Non-pigmented ciliary epithelial cell (primary cell): ENCODE measurements at places on chromosomes 12 and 14.

DNA sequence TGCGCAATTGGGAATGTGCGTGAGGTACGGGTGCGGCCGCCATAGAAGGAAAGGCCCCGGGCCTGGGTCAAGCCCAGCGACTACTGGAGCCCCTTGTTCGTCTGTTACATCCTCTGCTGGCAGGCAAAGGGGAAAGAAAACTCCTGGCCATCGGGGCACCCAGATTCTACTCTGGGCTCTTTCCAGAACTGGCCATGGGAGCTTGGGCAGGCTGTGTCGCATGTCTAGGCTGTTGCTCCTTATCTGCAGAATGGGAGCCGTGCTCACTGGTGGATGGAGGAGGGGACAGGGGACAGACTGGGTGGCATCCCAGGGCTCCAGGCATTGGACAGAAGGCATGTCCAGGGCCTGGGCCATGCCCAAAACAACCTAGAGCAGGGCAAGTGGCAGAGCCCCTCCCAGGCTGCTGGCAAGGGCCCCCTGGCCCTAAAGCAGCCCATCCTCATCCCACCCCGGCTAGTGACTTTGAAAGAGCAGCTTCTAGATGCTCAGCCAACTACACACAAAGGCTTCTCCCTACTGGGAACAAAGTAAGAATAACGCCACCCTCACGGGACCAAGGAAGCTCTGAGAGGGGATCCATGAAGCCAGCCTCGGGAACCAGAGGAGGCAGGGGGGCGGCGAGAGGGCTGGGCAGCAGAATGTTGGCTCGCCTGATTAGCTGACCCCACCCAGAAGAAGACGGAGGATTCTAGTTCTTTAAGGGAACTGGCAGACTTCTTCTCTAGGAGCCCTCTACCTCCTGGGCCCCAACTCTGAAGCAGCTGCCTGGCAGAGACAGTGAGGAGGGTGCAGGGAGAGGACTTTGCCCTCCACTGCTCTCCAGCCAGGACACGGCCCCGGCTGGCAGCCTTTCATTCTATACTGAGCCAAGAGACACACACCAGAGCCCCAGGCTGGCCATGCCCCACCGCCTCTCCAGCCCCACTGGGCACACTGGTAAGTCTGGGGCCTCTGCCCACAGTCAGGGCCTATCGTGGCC lies 96.8 kb downstream of the SINHCAF start:
- DNase-seq, result no peak

- DNase-seq, result no peak
Measured at GRCh38 chr12:24861766-24862540, 86.9 kb downstream of the BCAT1 start.

DNA sequence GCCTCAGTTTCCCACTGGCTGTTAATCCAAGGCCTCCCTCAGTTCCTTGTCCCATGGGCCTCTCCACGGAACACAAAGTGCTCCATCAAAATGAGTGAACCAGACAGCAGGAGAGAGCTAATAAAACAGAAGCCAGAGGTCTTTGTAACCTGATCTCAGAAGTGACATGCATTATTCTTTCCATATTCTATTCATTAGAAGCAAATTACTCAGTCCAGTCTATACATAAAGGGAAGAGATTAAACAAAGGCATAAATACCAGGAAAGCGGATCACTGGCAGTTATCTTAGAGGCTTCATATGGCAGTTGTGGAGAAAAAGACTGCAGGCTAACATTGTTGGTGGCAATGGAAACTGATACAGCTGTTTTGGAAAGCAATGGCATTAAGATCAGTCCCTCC lies 170.6 kb upstream of the GARIN6 start:
- no peak for DNase-seq

- no peak for DNase-seq
Measured at GRCh38 chr14:44170556-44170955, 336.5 kb downstream of the FSCB start.

- no peak for DNase-seq
Measured at GRCh38 chr14:102203382-102203781, 63.7 kb downstream of the WDR20 start.

GRCh38 chr12:113435367-113435766 lies 13.2 kb downstream of the SDSL start:
- no peak for DNase-seq

DNA sequence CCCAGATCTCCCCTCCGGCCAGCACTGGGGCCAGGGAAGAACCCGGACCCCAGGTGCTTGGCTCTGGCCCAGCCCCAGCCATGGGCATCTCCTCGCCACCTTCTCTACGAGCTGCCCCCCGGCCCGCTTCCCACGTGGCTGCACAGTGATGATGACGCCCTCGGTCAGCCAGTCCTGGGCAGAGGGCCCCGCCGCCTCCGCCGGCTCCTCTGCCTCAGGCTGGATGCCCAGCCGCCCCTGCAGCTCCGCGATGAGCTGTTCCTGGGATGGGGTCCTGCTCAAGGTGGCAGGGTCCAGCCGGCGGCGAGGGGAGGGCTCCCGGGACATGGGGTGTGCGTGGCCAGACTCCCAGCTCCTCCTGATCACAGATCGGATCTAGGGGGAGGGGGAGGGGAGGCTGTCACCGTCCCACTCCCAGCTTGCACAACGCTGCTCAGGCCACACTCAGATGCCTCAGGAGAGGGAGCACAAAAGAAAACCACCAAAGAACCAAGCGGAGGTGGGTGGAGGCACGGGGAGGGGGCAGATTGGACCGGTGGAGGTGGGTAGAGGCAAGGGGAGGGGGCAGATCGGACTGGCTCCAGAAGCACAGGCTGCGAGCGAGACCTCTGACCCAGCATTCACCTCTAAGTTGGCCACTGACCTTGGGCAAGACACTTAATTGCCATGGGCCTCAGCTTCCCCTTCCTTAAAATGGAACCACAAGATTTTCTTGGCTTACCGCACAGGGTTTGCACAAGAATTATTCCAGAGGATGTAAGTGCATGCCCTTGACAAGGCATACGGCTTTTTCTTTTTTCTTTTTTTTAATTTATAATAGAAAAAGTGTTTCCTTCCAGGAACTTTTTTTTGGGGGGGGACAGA lies 16.1 kb upstream of the RPLP0 start:
- DNase-seq, result no peak

GRCh38 chr12:2180737-2181082 lies 127.9 kb downstream of the CACNA1C start:
- DNase-seq, result no peak

DNA sequence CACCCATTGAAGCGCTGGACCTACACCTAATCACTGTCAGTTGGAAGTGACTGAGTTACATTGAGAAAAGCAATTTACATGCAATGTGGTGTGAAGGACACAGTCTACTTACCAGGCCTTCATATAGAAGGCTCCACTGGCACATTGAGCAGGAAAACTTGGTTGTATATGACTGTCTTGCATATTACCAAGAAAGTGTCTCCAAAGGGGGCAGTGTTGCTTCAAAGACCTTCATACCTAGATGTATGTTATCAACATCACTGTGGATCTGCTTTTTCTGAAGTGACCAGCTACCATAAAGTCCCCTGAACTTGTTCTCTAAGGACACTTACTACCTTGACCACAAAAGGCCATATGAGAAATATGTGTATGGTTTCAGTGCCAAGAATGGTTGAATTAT lies 64.1 kb downstream of the NELL2 start:
- DNase-seq, result no peak

- peak; percentile 64 for DNase-seq
Measured at GRCh38 chr14:34713681-34714319, 593 bp downstream of the CFL2 start.

DNA sequence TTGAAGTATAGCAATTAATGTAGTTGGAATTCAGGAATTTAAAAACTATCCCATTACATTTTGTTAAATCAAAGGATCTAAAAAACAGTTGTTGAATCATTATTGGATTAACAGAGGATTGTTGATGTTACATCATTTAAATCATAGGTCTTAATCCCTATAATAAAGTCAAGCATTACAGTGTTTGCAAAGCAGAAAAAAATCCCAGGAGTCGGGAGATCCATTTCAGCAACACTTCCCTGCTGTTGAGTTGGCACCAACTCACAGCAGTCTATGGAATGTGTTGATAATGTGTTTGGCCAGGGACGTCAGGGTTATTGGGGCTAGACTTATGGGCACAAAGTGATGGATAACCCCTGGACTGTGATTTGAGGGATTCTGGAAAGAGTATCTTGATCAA lies 99.1 kb upstream of the TMTC1 start:
- no peak for DNase-seq

- DNase-seq, result no peak
Measured at GRCh38 chr12:8031872-8032241, 659 bp upstream of the FOXJ2 start.

DNA sequence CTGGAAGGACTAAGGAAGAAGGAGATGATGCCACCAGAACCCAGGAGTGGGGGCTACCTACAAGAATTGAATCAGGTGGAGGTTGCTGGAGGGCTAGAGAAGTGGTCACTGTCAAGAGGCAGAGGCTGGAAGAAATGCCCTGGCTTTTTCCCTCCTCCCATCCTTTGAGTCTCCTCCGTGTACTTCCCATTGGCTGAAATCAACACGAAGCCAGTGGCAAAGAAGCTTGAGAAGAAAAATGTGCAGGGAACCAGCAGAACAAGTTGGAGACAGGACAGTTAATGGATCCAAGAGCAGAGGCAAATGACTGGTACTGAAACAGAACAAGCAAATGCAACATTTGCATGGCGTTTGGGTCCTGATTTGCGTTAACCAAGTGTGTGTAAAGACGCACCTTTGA lies 9.1 kb upstream of the FBLN5 start:
- no peak for DNase-seq

DNA sequence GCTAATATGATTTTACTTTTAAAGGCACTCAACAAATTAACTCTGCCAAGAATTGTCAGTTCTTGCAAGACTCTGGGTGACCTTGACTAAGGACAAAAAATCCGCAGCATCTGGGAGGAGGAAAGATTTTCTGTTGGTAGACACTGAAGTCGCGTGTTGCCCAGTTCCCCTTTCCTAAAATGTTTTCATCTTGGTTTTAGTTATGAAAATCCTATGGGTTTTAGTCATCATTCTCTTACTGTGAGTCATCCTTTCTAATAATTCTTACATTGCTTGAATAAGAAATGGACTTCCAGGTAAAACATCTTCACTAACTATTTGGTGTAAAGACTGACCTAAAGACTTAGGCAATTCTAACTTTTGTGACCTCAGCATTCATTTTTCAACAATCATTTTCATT lies 9.1 kb downstream of the GSG1 start:
- no peak for DNase-seq

DNA sequence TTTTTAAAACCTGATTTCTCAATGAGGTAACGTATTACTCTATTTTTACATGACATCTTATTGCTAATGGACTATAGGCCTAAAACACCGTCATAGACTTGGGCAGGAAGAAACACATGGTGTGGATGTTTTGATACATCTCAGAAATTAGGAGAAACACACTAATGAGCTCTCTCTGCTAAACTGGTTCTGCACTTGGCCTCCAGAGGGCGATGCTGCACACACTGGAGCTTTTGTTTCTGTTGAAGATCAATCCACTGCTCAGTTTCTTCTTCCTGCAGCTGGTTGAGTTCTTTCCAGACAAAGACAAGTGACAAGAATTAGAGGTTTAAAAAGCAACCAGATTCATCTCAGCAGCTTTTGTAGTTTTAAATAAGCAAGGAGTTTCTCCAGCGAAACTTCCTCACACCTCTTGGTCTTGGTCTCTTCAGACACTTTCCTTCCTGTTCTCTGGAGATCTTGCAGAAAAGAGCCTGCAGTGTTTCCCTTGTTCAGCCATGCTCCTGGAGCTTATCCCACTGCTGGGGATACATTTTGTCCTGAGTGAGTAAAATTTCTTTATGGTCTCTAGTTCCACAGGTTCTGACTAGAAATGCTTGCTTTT lies 178.5 kb upstream of the OR4E1 start:
- no peak for DNase-seq

GRCh38 chr12:54294152-54294952 lies 6.5 kb downstream of the NFE2 start:
- DNase-seq, result no peak

DNA sequence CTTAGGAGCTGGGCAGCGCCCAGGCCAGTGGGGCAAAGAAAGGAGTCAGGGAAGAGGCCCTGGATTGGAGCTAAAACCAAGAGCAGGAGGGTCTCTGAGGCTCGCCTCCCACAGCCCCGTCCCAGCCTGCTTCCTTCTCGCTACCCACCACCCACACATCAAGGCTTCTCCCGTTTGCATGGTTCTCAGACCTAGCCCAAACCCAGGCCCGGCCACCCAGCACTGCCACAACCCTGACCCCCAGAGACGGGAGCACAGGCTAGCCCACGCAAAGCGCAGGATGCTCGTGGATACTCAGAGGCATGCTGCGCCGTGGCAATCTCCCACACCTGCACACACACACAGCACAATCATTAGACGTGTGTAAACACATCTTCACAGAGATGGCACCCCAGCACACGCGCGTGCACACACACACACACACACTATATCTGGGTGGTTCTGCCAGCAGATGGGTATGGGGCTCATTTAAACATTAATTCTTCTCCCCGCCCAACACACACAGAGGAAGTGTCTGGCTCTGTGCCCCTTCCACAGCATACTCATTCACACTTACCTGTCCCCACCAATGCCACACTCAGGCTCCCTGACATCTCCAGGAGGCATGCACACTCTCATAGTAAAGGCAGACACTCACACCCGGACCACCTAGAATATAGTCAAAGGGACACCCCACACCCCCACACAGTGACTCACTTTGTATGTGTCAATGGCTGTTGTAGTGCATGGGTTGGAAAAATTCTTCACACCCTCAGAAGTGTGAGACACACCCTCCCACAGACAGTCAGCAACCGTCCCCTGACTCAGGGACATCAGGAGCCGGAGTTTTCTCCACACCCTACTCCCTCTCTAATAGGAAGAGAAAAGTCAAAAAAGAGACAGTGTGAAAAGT lies 1.1 kb downstream of the CARMIL3 start:
- no peak for DNase-seq

- no peak for DNase-seq
Measured at GRCh38 chr12:3190101-3190500, 112.9 kb downstream of the TSPAN9 start.

DNA sequence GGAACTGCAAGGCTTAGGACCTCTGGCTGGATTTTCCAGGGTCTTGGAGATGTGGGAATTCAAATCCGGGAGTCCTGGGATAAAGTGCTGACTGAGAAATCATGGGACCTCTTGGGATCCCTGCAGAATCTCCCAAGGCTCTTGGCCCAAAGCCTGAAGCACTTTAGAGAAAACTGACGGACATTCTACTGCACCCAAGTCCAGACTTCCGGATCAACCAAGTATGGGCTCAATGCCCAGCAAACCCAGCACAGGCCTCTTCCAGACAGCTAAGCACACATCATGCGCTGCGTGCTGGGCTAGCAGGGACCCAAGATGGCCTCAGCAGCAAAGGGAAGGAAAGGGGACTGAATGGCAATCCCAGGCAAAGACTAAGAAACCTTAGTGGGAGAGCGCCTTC lies 85.0 kb downstream of the ACTN1 start:
- DNase-seq, result no peak

- no peak for DNase-seq
Measured at GRCh38 chr12:111446631-111447570, 41.2 kb downstream of the SH2B3 start.

GRCh38 chr12:32854097-32854496 lies 42.5 kb downstream of the PKP2 start:
- DNase-seq, result no peak

DNA sequence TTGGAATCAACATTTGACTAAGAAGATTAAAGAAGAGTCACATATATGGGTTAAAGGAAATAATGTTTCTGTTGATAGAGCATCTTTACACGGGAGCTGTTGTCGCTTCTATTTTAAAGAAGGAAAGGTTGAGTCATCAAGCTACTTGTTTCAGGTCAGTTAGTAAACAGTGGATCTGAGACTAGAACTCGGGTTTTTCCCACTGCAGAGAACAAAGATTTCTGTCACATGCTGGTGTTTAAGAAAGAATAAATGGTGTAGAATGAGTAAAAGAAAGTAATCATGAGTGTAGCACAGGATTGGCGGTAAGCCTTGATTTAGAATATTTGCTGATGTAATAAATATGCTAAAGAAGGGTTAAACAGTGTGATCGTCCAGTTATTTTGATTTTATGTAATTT lies 455.5 kb downstream of the AEBP2 start:
- no peak for DNase-seq
